ENCODE measurements at places on chromosomes 11 and 22.
A peak's percentile ranks its signal among the peaks of the same experiment; 100 is the strongest.

DNA sequence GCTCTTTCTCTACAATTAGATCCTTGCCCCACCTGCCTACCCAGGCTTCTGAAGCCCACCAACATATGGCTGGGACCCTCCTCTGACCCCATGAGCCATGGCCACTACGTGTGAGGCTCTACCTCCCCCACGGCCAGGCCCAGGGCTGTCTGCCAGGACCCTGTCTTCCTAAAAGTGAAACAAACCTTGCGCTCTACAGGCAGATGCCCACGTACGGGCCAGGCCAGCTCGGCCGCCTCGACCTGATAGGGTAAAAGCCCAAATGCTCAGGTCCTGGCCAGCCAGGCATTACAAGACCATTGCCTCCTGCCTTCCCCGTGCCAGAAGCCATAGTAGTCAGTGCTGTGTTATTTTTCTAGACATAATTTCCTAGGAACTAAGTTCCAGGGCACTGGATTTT lies 1496.4 kb downstream of the BRD1 start:
- DNase-seq: no peak

DNA sequence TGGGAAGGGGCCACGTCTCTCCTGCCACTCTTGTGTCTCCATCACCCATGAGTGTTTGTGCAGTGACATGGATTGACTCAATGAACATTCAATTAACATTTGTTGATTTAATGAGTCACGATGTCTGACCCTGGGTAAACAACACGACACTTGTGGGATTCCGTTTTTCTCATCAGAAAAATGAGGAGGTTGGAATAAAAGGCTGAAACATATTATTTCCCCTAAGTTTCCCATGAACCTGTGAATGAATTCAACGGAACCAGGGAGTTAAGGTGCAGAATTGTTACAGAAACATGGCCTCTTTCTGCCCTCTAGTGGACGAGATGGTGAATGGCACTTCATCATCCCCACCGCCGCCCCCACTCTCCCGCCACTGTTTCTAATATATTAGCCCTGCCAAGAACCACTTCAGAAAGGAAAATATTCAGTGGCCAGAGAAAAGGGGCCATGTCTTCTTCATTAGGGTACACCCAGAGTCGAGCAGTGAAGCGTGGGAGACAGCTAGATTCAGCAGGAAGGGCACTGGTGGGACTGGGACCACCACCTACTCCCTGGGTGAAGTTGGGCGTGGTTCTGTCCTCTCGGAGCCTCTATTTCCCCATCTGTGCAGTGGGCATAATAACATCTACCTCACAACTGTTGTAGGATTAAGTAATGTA lies 46.3 kb upstream of the SYT13 start:
- peak; percentile 55 for DNase-seq

- no peak for DNase-seq
These were observed 17.6 kb downstream of the INCENP start for GRCh38 chr11:62141111-62142042.

DNA sequence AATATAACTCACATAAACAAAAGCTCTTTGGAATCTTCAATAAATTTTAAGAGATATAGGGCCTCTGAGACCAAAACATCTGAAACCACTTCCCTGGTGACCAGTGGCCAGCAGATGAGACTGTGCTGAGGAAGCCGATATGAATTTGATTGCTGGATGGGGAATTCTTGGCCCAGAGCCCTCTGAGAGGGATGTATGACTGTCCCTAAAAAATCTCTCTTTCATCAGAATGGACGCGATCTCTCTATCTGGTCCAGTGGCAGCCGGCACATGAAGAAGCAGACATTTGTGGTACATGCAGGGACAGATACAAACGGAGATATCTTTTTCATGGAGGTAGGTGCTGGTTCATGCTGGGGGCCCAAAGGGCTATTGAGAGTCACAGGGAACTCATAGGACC lies 37.5 kb downstream of the MYBPC3 start:
- DNase-seq: no peak

DNA sequence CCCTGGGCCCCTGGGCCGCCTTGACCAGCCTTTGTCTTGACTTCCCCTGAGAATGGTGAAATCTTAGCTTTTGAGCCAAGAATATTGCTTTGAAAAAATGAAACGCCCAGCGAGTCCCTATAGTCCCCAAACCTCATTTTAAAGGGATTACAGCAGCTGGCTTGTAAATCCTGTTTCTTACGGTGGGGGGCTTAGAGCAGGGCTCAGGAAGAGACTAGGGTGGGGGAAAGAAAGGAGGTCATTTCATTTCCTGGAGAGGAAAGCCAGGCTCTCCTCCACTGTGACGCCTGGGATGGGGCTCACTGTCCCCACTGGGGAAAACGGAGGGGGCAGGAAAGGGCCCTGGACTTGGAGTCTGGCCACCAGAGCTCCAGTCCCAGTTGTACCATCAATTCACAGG lies 72.2 kb upstream of the ALX4 start:
- no peak for DNase-seq

DNA sequence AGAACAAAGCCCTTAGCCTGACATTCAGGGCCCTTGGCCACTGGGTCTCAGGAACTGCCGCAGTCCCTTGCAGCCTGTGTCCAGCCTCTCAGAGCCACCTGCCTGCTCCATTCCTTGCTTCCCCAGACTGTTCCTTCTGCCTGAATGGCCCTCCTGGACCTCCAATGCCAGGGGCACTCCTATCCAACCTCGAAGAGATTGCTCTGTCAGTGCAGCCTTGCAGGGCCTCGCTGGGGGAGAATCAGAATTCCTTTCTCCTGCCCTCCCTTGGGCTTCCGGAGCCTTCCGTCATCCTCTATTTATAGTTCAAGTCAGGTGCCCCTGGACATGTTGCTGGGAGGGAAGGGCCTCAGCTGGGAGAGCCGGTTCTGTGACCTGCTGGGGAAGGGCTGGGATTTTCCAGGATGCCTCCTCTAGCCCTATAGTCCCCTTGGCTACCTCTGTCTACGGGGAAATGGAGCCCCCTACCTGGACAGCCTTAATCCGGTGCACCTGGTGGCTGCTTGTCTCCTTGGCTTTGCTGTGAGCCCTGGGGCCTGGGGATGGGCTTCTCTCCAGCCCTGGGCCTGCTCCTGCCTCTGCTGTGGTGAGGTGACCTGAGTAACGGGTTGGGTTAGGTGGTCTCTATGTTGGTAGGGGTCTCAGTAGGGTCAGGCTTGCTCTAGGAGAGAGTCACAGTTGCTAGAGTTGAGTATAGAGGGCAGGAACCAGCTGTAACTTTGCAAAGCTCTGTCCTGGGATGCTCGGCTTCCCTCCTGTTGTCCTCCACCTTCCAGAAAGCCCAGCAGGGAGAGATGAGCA lies 45.9 kb upstream of the SYT7 start:
- DNase-seq: no peak

- no peak for DNase-seq
These were observed 1.9 kb downstream of the OR4S1 start for GRCh38 chr11:48307760-48308386.

GRCh38 chr11:114685097-114685496 lies 6.8 kb downstream of the NXPE2 start:
- no peak for DNase-seq

- DNase-seq: peak; percentile 44
These were observed 761 bp upstream of the TMEM25 start for GRCh38 chr11:118530180-118530682.

DNA sequence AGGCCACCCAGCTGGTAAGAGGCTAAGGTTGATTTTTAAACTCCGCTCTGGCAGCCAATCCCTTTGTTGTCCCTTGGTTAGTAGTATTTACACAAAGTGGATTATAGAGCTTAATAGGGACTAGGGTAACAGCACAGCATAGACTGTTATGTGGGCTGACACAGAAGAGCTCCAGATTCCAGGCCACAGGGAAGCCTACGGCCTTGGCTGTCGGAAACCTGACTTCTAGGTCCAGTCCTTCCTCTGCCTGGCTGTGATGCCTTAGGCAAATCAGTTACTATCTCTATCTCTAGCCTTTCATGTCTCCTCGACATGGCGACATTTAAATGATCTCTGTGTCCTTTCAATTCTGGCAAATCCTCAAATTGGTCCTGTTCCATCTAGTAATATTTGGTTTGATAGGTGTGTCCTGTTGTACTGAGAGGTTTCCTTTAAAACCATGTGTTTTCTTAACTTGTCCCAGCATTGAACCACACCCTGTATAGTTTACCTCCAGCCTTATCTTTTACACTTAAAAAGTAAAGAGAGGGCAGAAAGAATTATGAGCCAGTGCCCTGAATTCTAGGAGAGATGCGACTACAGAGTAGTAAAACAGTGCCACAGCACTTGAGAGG lies 4.2 kb downstream of the MMP1 start:
- no peak for DNase-seq

DNA sequence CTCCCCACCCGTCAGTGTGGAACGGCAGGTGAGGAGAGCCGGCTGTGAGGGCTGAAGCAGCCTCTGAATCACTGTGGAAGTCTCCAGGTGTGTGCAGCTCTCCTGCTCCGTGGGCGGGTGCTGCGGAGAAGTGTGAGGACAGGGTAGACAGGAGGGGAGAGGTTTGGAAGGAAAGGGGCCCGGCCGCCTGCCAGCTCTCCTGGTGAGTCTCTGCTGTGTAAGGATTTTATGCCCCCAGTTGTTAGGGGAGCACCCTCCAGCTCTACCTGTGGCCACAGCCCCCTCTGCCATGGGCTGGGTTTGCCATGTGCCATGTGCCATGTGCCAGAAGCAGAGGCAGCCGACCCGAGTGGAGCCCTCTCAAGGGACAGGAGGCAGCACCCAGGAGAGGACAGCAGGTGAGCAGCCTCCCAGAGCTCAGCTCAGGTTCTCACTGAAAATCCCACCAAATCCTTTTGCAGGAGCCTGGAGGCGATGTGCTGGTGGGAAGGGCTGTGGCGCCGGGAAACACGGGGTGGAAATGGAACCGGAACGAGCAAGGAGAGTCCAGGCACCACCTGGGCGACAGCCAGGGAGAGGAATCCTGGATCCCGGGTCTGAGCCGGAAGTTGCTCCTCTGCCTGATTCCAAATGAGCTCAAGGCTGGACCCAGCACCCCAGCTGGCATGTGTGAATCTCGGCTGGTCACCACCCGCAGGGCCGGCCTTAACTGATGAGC lies 804.4 kb downstream of the BRD1 start:
- DNase-seq: no peak

DNA sequence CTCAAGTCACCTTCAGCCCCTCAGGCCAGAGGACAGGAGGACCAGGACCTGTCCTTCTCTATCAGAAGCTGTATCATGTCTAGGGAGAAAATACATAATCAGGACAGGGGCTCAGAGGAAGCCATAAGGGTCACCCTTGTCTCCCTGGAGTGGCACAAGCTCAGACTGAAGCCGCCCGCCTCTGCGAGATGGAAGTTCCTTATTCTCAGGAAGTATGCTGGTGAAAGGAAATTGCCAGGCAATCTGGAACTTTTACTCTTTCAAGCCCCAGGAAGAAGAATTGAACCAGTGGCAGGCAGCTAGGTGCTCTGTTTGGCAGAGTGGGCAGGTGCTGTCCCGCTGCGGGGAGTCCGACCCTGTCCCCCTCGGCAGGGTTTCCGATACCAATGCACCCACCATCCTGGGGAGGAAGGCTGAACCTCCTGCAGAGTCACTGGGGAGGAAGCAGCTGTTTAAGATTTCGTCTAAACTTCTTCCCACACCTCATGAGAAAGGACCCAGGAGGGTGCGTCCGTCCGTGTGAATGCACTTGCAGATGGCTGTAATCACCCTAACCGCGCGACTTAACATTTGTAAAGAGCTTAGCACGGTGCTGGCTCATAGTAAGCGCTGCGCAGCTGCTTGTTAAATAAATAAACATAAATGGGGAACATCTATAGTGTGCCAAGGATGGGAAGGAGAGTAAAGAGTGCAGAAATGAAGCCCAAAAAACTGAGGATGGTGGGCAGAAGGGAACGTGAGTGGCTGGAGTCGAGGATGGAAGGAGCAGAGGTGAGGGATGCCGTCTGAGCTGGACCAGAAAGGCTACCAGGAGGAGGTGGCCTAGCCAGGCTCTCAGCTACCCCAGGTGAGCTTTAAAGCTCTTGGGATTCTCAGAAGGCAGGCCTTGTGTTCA lies 5.0 kb upstream of the ANO1 start:
- DNase-seq: peak; percentile 57

DNA sequence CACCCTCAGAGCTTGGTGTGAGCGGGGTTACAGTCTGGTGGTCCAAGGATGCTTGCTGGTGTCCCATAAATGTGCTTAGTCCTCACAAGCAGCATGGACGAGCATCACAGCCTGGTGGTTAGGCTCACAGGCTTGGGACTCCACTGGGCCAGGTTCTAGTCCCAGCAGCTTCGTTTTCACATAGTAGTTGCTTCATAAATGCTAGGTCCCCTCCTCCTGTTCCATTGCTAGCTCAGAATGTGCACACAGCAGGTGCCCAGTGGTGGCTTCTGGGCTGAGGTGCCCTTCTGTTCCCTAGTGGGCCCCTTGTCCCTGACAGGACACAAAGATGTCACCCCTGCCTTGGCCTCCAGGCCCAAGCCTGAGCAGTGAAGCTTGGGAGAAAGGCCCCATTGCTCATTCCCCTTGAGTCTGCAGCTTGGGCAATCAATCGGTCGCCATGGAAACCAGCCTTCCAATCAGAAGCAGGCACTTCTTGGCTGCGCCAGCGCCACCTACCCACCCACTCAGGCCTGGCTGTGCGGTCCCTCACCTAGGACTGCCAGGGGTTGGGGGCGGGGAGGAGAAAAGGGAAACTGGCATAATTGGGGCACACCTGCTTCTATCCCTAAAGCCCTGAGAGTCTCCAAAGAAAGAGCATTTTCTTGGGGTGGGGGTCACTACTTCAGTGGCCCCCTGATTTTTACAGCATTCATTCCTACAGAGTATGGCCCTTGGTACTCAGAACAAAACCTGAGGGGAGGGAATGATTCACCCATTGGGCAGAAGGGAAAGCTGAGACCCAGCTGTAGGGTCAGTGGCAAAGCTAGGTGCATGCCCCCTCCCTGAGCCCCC lies 48.1 kb downstream of the CYTH4 start:
- peak; percentile 54 for DNase-seq

- DNase-seq: no peak
These were observed 3.3 kb downstream of the ST3GAL4 start for GRCh38 chr11:126358763-126359160.

DNA sequence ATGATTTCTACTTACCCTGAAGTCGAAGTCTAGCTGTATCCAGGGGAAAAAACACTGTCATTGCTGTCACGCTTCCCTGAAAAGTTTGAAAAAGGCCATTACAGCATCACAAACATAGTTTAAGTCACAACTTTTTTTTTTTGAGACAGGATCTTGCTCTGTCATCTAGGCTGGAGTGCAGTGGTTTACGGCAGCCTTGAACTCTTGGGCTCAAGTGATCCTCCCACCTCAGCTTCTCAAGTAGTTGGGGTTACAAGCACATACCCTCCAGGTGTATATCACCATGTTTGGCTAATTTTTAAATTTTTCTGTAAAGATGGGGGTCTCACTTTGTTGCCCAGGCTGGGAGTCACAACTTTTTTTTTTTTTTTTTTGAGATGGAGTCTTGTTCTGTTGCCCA lies 20.1 kb downstream of the SLC25A17 start:
- no peak for DNase-seq

- no peak for DNase-seq
These were observed 26.1 kb downstream of the IRAG1 start for GRCh38 chr11:10667521-10667885.

GRCh38 chr22:20990184-20991180 lies 8.4 kb downstream of the LZTR1 start:
- no peak for DNase-seq

- no peak for DNase-seq
These were observed 22.6 kb upstream of the OR56B1 start for GRCh38 chr11:5713695-5714094.

All from right hindlimb (tissue), 1 donor.